Stimulated activated CD4-positive, alpha-beta T cell treated with anti-CD3 and anti-CD28 coated beads, Interleukin-4, amount 100 ng/mL, for 4 hours (primary cell): ENCODE measurements at places on chromosomes 16 and 17.

- DNase-seq: no peak
These were observed 58.6 kb downstream of the PECAM1 start for GRCh38 chr17:64331931-64332493.

GRCh38 chr16:83554096-83554495, 253.7 kb upstream of the HSBP1 start:
- no peak for DNase-seq

DNA sequence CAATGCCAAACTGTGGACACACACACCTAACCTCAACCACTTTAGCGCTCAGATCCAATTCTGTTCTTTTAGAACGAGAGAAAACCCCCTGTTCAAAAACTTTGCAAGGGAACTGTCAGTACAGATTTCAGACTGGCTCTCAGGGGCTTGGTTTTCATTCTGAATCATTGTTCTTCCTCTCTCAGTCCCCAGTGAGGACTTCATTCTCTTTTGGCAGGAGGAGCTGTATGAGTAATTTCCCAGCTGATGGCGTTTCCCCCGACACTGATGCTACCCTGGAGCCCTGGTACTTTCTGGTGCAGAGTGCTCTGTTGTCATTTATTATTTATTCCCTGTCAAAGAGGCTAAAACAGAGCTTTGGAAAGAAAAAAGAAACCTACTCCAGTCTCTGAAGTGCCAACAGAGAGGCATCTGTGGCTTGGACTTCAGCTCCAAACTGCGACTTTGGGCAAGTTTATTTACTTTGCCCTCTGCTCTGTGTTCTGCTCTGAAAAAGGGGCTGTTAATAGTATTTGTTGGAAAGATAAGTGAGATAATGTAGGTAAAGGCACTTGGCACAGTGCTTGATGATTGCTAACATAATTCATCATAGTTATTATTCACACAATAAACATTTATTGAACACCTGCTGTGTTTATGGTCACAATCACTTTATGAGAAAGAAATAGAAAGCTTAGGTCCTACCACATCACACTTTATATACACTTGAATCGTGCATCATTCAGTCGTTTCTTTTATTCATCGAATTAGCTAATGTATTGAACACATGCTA, 28.3 kb downstream of the ETV4 start:
- no peak for DNase-seq

- no peak for DNase-seq
These were observed 1.2 kb upstream of the LAT start for GRCh38 chr16:28983644-28984043.

GRCh38 chr16:71781741-71782140, 26.9 kb downstream of the AP1G1 start:
- DNase-seq: no peak

DNA sequence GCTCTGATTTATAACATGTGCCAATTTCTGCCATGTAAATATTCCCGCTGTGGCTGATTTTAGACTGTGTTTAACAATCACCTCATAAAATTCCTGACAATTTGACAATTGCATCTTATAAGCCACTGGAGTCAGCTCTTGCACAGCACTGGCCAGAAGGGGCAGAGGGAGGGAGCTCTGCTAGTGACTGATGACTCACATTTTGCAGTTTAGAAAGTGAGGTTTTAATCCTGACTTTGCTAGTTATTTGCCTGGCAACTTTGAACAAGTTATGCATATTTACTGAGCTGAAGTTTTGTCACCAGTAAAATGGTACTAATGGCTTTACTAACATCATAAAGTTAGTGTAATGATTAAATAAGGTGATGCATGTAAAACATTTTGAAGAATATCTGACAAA, 452.3 kb downstream of the CNTNAP4 start:
- no peak for DNase-seq

GRCh38 chr16:3965306-3965705, 84.8 kb upstream of the CREBBP start:
- no peak for DNase-seq

DNA sequence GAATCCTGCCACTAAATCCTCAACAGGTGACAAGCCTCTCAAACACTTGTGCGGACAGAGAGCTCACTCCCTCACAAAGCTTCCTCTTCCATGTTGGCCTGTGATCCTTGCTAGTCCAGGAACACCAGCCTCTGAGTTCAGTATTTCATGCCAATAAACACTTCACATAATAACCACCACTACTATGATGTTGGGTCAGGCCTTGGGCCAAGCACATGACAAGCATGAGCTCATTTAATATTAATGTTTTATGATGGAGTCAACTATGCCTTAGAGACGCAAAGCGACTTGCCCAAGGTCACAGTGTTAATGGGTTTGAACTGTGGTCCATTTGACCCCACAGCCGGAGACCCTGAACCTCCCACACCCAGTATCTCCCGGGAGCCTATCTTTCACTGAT, 129.1 kb downstream of the GAS7 start:
- DNase-seq: no peak

GRCh38 chr17:31085563-31085962, 9.2 kb upstream of the NF1 start:
- DNase-seq: no peak

DNA sequence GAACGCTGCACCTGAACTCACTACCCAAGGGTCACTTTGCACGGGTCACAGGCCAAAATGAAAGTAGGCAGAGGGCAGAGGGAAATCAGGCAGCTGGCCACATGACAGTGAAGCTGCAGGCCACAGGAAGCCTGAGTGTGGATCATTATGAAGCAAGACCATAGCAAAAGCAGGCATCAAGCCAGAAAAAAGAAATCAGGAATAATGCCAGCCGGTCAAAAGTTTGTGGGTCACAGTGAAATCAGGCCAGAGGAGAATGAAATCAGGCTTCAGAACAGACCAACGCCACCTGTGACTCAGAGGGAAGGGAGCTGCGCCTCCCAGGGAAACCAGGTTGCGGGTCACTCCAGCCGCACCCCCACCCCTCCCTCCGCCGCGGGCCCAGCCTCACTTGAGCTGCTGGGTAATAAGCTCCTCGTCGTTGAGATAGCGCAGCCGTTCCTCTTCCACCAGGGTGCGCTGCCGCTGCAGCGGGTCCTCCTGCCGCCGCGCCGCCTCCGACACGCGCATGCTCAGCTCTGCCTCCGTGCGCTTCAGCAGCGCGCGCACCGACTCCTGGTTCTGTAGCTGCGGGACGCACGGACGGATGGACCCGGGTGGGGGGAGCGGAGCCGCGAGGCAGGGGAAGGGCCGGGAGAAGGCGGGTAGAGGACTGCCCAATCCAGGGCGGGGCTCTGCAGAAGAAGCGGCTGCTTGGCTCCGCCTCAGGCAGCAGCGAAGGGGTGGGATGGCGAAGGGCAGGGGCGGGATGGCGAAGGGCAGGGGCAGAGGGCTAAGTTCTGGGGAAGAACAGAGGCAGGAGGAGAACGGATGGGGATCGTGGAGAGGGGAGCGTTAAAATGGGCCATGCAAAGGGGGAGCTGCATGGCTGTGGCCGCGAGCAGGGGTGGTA, 47.7 kb downstream of the SRCIN1 start:
- DNase-seq: peak; percentile 86
